OCI-M1 (cell line): ENCODE measurements at places on chromosomes 3 and 15.
A peak's percentile ranks its signal among the peaks of the same experiment; 100 is the strongest.

- DNase-seq, result no peak
Observed at GRCh38 chr3:192156382-192156781, 571.0 kb downstream of the FGF12 start.

- no peak for DNase-seq
Observed at GRCh38 chr3:159922861-159923312, 65.7 kb upstream of the IL12A start.

- peak; percentile 21 for DNase-seq
Observed at GRCh38 chr15:42796955-42797782, 60.2 kb upstream of the CDAN1 start.

DNA sequence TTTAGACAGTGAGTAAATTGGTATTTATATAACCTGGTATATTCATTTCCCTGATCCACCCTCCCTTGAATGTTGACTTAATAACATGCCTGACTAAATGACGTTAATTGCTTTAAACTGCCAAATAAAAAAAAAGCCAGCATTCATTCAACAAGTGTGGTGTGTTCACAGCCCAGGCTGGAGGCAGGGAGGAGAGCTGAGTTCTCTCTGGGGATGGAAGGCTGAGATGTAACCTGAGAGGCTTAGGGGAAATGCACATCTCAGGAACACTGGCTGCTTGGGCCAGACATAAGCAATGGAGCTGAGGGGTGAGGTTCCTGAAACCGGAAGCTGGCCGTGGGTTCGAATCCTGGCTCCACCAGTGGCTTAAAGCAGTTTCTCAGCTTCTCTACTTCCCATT lies 17.3 kb downstream of the CACNA2D3 start:
- no peak for DNase-seq

GRCh38 chr3:132978464-132978863 lies 59.7 kb upstream of the TMEM108 start:
- no peak for DNase-seq

DNA sequence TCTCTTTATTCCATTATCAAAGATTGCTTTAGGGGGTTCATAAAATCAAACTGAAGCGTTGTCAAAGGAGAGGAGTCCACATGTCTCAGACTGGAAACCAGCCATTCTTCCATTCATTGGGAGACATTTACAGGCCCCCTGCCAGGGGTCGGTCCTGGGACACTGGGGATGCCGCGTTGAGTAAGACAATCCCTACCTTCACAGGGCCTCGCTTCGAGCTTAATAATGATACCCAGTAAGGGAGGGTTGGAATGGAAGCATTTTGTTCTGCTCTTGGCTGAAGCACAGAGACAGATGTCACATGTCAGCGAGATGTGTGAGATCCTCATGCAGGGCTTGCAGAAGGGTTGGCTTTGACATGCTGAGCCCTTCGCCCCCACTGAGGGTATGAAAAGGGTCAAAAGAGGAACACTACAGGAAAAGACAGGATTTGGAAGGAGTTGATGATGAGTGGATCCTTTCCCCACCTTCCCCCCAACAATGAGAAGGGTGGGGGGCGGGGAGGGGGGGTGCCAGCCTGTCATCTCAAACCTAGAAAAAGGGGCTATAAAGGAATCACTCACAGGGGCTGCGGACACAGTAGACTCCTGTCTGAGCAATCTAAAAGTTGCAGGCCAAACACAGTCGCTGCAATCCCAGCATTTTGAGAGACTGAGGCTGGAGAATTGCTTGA lies 25.6 kb upstream of the ARL8B start:
- DNase-seq, result no peak
